Panc1 (cell line): ENCODE measurements at places on chromosomes 3 and 15.

DNA sequence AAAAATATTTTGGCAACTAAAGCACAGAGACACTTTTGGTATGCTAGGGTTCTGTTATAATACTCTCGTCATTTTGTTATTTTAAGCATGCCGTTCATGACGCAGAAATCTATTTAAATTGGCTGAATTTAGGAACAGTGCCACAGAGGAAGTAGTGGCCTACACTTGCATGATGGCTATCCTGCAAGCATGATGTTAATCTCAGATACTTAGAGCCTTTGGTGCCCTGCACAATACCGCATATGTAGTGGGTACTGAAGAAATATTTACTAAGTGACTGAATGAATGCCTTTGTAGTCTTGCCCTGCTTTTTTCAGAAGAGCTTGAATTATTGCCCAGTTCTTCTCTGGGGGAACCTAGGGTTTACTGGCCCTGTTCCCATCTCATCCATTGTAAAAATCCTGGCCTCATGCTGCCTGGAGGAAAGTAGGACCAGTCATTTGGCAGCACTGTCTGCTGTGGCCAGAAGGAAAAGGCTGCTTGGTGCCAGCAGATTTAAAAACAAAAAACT, 79.0 kb downstream of the SERPINI1 start:
- no peak for DNase-seq

GRCh38 chr3:194880940-194881925, 195.6 kb downstream of the FAM43A start:
- DNase-seq, result no peak

GRCh38 chr15:41286665-41287333, 45.6 kb downstream of the OIP5 start:
- DNase-seq, result no peak

DNA sequence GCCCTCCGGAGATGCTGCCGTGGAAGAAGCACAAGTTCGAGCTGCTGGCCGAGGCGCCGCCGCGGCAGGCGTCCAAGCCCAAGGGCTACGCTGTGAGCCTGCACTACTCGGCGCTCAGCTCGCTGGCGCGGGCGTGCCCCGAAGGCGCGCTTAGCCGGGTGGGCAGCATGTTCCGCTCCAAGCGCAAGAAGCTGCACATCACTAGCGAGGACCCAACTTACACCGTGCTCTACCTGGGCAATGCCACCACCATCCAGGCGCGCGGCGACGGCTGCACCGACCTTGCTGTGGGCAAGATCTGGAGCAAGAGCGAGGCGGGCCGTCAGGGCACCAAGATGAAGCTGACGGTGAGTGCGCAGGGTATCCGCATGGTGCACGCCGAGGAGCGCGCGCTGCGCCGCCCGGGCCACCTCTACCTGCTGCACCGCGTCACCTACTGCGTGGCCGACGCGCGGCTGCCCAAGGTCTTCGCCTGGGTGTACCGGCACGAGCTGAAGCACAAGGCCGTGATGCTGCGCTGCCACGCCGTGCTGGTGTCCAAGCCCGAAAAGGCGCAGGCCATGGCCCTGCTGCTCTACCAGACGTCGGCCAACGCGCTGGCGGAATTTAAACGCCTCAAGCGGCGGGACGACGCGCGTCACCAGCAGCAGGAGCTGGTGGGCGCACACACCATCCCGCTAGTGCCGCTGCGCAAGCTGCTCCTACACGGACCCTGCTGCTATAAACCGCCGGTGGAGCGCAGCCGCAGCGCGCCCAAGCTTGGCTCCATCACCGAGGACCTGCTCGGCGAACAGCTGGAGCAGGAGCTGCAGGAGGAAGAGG, 1.3 kb downstream of the FAM43A start:
- no peak for DNase-seq
